ENCODE measurements at places on chromosomes 2 and 18.

- no peaks in the 10 kb centered on the region for H3K27me3 ChIP-seq
- H3K4me1 ChIP-seq: peaks cover 23% of the 10 kb centered on the region
- no peak overlapping the region for H3K4me3 ChIP-seq
- peak overlapping the region; percentile 13 for H3K27ac ChIP-seq
- DNase-seq: no peak
- H3K36me3 ChIP-seq: no peaks in the 10 kb centered on the region
Measured at GRCh38 chr2:174004905-174005605, 39.9 kb upstream of the SP3 start.

- no peak overlapping the region for H3K4me3 ChIP-seq
- no peak for DNase-seq
- no peaks in the 10 kb centered on the region for H3K36me3 ChIP-seq
- H3K4me1 ChIP-seq: no peaks in the 10 kb centered on the region
- no peak overlapping the region for H3K27ac ChIP-seq
Measured at GRCh38 chr2:132279344-132279743, 117.6 kb upstream of the ANKRD30BL start.

- H3K36me3 ChIP-seq: no peaks in the 10 kb centered on the region
- H3K27ac ChIP-seq: no peak overlapping the region
- H3K4me3 ChIP-seq: no peak overlapping the region
- H3K27me3 ChIP-seq: no peaks in the 10 kb centered on the region
- H3K4me1 ChIP-seq: no peaks in the 10 kb centered on the region
- no peak for DNase-seq
Measured at GRCh38 chr2:19216676-19217602, 141.5 kb downstream of the OSR1 start.

- H3K27ac ChIP-seq: no peak overlapping the region
- no peaks in the 10 kb centered on the region for H3K4me1 ChIP-seq
- H3K27me3 ChIP-seq: no peaks in the 10 kb centered on the region
- no peak for DNase-seq
Measured at GRCh38 chr18:78773819-78774218, 205.8 kb upstream of the SALL3 start.

GRCh38 chr2:64609227-64609941 lies 44.3 kb downstream of the SERTAD2 start:
- peak overlapping the region; percentile 40 for H3K4me3 ChIP-seq
- DNase-seq: peak; percentile 85
- no peaks in the 10 kb centered on the region for H3K36me3 ChIP-seq
- no peaks in the 10 kb centered on the region for H3K27me3 ChIP-seq
- H3K4me1 ChIP-seq: peaks cover 15% of the 10 kb centered on the region
- H3K27ac ChIP-seq: peak overlapping the region; percentile 41

DNA sequence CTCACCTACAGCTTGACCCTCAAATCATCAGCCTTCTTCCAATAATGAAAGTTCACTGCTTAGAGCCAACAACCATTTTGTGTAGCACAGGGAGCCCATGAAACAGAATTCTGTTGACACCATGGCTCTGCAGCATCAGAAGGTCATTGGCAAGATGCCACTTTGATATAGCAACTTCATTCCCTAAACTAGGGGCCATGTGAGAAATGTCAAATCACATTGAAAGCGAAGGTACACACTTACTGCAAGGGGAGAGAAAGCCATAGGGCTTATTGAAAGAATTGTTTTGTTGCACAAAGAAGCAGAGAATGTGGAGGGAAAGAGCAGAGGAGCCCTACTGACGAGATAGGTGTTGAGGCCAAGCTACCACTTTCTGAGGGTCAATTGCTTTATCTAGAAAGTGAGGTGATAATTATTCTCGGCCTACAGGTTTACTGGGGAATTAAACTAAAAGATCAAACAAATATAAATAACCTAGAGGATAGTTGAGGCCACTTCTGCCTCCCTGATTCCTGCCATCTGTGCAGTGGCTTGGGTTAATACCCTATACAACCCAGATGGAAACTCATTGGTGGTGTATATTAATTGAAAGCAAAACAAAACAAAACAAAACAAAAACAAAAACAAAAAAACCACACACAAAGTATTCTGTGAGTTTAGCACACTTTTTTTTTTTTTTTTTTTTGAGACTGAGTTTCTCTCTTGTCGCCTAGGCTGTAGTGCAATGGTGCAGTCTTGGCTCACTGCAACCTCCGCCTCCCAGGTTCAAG lies 5.9 kb upstream of the ABCA12 start:
- no peak overlapping the region for H3K4me3 ChIP-seq
- H3K27me3 ChIP-seq: no peaks in the 10 kb centered on the region
- H3K4me1 ChIP-seq: no peaks in the 10 kb centered on the region
- DNase-seq: no peak
- H3K36me3 ChIP-seq: no peaks in the 10 kb centered on the region

GRCh38 chr18:45136381-45137086 lies 455.8 kb downstream of the SETBP1 start:
- no peaks in the 10 kb centered on the region for H3K4me1 ChIP-seq
- no peaks in the 10 kb centered on the region for H3K27me3 ChIP-seq
- DNase-seq: no peak
- no peak overlapping the region for H3K27ac ChIP-seq
- H3K4me3 ChIP-seq: no peak overlapping the region
- no peaks in the 10 kb centered on the region for H3K36me3 ChIP-seq

DNA sequence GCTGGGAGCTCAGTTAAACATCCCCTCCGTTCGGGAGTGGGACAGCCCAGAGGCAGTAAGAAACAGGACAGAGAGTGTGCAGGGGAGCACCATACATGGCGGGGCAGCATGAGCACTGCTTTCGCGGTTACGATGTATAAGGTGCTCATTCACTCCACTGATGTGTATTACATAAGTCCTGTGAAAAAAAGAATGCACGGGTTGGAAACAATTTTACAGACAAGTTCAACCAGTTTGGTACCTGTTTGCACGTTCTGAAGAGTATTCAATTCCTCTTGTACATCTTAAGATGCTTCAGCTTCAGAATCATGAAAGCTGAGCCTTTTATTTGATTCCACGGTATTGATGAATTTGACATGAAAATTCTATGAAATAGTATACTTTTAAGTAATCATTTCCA lies 97.8 kb upstream of the NETO1 start:
- H3K27ac ChIP-seq: no peak overlapping the region
- H3K36me3 ChIP-seq: no peaks in the 10 kb centered on the region
- no peaks in the 10 kb centered on the region for H3K4me1 ChIP-seq
- H3K4me3 ChIP-seq: no peak overlapping the region

DNA sequence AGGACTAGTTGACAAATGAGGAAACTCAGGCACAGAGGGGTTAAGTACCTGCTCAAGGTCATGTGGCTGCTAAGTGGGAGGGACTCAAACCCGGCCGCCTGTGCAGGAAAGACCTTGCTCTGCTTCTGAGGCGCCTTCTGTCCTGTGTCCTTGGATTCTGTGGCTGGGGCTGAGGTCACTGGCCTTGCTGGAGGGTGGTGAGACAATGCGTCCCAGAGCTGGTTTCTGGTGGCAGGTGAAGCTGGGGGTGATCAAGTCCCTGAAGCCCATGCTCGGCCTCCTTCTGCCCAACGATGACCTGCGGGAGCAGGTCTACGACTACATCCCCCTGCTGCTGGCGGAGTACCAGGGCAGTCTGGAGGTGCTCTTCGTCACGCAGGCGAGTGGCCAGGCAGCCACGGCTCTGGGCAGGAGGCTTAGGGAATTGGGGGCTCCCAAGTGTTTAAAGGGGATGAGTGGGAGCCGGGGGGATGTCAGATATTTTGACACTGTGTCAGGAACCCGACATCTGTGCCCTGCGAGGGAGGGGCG lies 16.1 kb downstream of the MROH2A start:
- H3K36me3 ChIP-seq: no peaks in the 10 kb centered on the region
- no peak overlapping the region for H3K4me3 ChIP-seq
- H3K27ac ChIP-seq: no peak overlapping the region

DNA sequence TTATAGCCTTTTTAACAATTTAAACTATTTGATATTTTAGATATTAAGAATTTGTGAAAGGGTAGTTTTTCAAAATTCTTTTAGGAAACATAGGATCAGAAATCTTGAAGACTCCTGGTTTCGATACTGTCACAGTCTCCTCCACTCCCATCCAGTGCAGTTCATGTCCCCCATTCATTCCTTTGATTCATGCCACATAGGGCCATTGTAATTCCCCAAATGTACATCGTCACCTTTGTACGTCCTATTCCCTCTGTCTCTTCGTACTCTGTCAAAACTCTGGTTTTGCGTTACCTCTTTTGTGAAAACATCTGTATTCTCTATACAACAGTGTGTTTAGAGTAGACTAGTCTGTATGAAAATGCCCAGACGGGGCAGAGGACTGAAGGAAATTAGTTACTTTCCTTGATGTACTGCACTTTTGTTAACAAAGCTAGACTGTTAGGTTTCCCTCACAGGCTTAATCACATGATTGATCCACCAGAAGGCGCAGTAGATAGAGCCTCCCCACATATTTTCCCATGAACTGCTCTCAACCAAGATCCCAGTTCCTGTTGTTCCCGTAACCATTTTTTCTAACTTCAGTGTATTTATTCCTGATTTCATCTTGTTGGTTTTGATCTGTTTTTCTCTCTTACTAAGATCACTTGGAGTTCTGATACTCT lies 2.5 kb downstream of the MRPL35 start:
- no peaks in the 10 kb centered on the region for H3K36me3 ChIP-seq
- H3K4me1 ChIP-seq: peaks cover 20% of the 10 kb centered on the region
- no peak overlapping the region for H3K27ac ChIP-seq
- H3K27me3 ChIP-seq: no peaks in the 10 kb centered on the region
- DNase-seq: no peak

GRCh38 chr2:36174920-36175319 lies 180.7 kb upstream of the CRIM1 start:
- H3K4me3 ChIP-seq: no peak overlapping the region
- no peaks in the 10 kb centered on the region for H3K36me3 ChIP-seq
- no peaks in the 10 kb centered on the region for H3K4me1 ChIP-seq
- no peaks in the 10 kb centered on the region for H3K27me3 ChIP-seq

GRCh38 chr2:241372361-241372992 lies 16.4 kb downstream of the FARP2 start:
- H3K4me3 ChIP-seq: no peak overlapping the region
- peaks cover 17% of the 10 kb centered on the region for H3K4me1 ChIP-seq
- H3K27me3 ChIP-seq: no peaks in the 10 kb centered on the region
- H3K27ac ChIP-seq: no peak overlapping the region

DNA sequence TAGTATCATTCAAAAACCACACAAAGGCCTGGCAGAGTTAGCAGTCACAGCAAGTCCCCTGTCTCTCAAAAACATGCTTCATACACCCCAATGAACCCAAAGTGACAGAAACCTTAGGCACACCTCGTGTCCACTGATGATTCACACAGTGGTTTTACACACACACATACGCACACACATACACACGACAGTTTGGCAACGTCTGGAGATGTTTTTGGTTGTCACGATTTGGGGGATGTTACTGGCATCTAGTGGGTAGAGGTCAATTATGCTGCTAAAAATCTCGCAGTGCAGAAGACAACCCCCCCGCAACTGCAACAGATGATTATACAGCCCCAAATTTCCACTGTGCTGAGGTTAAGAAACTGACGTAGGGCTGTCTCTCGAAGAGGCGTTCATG lies 72.9 kb upstream of the PARD3B start:
- no peak overlapping the region for H3K4me3 ChIP-seq
- H3K36me3 ChIP-seq: no peaks in the 10 kb centered on the region
- no peak for DNase-seq
- no peaks in the 10 kb centered on the region for H3K27me3 ChIP-seq
- no peaks in the 10 kb centered on the region for H3K4me1 ChIP-seq
- no peak overlapping the region for H3K27ac ChIP-seq

DNA sequence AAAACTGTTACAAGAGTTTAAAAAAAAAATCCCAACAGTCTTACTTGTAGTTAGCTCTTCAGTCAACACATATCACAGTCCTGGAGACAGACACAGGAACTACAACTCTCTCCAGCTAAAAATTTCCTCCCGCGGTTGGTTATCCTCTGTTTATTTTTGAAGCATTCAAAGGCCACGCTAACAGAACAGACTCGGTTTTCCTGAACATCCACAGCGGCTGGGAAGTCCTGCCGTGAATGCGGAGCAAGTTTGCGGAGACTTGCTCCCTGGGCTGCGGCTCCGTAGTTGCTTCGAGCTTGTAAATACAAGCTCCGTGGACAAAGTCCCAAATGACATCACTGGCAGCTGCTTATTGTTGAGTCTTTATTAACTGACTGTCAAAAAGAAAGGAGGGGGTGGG lies at the start of gene NCKAP5:
TSS of gene NCKAP5 (minus strand) at position 292 of the 400 bp plus-strand sequence. CDS start 50,937 bp downstream, outside the sequence.
- no peak within 1 kb of the TSS for H3K4me3 ChIP-seq
- no peaks in the 10 kb centered on the region for H3K4me1 ChIP-seq
- no peak for DNase-seq
- H3K27me3 ChIP-seq: no peaks in the 10 kb centered on the region
- H3K27ac ChIP-seq: no peak within 1 kb of the TSS
- no peaks in the 10 kb centered on the region for H3K36me3 ChIP-seq

- DNase-seq: peak; percentile 49
- H3K36me3 ChIP-seq: no peaks in the 10 kb centered on the region
- H3K4me3 ChIP-seq: peak overlapping the region; percentile 64
- peak overlapping the region; percentile 91 for H3K27ac ChIP-seq
- H3K4me1 ChIP-seq: peaks cover 6% of the 10 kb centered on the region
- H3K27me3 ChIP-seq: no peaks in the 10 kb centered on the region
Measured at GRCh38 chr2:60549238-60549927, 4.1 kb downstream of the BCL11A start.

DNA sequence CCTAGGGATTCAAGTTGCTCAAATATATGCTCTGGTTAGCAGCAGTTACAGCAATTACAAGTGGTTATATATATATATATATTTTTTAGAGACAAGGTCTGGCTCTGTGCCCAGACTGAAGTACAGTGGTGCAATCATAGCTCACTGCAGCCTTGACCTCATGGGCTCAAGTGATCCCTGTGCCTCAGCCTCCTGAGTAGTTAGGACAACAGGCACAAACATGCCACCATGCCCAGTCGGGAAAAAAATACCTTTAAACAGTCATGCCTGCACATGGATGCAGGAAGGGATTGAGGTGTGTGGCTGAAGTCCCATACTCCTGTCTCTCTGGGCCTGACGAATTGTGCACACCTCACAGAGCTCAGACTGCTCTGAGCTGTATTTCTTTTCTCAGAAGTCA lies 19.6 kb upstream of the DNAH7 start:
- H3K36me3 ChIP-seq: no peaks in the 10 kb centered on the region
- H3K27me3 ChIP-seq: no peaks in the 10 kb centered on the region

DNA sequence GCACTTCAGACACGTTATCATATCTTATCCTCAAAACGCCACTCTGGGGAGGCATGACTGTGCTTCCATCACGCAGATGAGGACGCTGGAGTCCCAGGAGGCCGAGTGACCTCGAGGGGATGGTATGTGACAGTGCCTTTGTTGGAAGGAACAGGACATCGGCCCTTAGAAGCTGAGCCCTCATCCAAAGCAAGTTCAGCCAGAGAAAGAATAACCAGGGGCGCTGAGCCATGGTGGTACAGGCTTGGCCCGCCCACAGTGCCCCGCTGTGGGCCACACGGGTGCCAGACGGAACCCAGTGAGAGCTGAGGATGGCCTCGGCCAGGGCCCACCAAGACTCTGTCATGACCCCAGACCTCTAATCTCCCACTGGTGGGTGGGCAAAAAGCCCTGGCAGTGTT lies 31.3 kb downstream of the HS1BP3 start:
- H3K27ac ChIP-seq: peak overlapping the region; percentile 84
- H3K27me3 ChIP-seq: no peaks in the 10 kb centered on the region
- H3K4me1 ChIP-seq: peaks cover 13% of the 10 kb centered on the region
- H3K36me3 ChIP-seq: no peaks in the 10 kb centered on the region
- no peak for DNase-seq
- no peak overlapping the region for H3K4me3 ChIP-seq

All from pancreas (tissue), 10 donors.